ENCODE measurements at places on chromosomes 13 and 19.

GRCh38 chr13:92640936-92641335 lies 585.7 kb upstream of the GPC6 start:
- DNase-seq = no peak

DNA sequence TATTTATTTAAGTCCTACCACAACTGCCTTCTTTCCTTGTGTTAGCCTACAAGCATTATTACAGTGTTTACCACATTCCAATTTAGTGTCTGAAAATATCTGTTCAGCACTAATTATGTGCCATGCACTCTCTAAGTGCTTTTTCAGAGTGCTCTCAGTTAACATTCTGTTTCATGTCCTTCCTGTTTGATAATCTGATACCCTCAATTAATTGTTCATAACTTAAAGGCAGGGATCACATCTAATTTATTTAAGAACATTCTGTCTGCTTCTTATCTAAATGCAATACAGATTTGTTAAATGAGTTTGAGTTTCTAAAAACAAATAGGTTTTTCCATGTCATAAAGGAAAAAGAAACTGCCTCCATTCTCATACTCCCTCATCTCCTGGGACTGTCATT lies 649.6 kb upstream of the ATXN8OS start:
- no peak for DNase-seq

DNA sequence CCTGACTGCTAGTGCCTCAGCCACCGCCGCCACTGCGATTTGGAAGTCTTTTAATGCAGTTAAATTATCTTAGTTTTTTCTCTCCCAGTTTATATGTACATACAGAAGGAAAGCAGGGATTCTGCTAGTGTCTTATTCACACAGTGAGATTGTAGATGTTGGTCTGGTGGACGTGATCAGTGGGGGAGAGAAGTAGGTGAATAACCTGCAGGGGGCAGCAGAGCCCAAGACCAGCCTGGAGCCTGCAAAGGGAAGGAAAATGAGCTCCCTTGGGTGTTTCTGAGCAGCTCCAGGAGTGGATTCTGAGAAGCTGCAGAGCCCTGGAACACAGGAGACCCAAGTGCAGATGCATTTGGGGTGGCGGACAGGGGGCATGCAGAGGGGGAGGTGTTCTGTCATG lies 26.3 kb downstream of the ZNF844 start:
- DNase-seq = peak; percentile 22

DNA sequence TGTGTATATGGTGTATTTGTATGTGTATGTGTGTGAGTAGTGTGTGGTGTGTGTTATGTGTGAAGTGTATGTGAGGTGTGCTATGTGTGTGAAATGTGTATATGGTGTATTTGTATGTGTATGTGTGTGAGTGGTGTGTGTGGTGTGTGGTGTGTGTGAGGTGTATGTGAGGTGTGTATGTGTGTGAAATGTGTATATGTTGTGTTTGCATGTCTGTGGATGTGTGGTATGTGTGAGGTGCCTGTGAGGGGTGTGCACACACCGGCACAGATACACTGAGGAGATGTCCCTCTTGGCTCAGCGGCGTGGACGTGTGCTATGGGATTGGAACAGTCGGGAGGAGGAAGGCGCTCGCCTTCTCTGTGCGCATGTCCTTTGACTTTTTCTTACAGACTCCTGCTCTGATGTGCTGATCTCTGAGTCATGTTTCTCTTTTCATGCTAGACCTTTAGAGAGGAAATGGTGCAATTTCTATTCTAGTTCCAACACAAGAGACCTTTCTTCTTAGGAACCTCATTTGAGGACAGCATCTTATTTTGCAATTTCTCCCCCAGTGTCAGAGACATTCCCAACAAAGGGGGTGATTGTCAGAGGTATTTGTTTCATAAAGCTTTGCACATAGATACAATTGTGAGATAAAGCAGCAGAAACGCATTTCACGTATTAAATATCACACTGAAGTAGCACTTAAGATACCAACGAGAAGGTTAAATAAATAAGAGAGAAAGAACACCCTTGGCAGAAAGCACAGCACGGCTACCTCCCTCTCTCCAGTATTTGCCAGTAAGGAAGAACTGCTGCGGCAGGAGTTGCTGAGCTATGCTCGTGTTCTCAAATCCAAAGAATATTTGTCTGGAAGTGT lies 11.3 kb upstream of the TNFRSF19 start:
- no peak for DNase-seq

GRCh38 chr13:67299072-67299635 lies 69.0 kb upstream of the PCDH9 start:
- DNase-seq = no peak

DNA sequence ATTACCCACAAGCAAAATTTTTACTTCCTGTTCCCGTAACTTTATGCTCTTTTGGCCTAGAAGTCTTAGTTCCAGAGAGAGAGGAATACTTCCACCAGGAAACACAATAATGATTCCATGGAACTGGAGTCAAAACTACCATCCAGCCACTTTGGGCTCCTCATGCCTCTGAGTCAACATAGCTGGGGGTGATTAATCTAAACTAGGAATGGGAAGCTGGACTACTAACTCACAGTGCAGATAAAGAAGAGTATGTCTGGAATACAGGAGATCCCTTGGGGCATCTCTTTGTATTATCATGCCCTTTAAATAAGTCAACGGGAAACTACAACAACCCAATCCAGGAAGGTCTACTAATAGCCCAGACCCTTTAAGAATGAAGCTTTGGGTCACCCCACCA lies 8.9 kb upstream of the ELF1 start:
- no peak for DNase-seq

DNA sequence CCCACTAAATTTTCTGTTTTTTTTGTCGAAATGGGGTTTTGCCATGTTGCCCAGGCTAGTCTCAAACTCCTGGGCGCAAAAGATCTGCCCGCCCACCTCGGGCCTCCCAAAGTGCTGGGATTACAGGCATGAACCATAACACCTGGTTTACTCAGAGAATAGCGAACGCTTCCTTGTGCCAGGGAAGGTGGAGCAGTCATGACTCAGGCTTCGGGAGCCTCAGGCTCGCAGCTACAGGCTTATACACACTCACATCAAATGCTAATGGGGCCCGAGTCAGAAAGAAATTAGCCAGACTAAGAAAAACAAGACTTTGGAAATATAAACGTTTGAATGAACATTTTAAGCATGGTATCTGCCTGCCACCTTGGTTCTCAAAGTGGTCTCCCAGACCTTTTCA lies 11.0 kb upstream of the TPT1 start:
- DNase-seq = no peak

GRCh38 chr13:25249001-25249543 lies 38.2 kb downstream of the MTMR6 start:
- DNase-seq = no peak

- no peak for DNase-seq
These were observed 470.2 kb upstream of the PRR20A start for GRCh38 chr13:56670563-56670962.

- peak; percentile 49 for DNase-seq
These were observed 12.8 kb downstream of the FUT6 start for GRCh38 chr19:5826531-5827341.

DNA sequence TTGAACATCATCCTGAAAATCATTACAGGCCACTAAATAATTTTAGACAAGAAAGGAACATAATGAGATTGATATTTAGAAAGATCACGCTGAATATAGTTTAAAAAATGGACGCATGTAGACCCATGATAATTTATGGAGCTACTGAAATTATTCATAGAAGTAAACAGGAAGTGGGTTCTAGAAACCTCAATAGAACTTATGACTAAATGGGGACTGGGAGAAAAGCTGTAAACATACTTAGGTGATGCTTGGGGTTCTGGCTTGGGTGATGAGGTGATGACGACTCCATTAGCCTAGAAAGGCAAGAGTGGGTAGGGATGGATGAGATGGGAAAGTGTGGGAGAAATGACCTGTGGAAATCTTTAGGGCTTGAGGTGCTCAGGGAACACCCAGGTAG lies 484.0 kb downstream of the MYO16 start:
- no peak for DNase-seq

GRCh38 chr13:105346141-105346775 lies 1189.2 kb downstream of the EFNB2 start:
- no peak for DNase-seq

DNA sequence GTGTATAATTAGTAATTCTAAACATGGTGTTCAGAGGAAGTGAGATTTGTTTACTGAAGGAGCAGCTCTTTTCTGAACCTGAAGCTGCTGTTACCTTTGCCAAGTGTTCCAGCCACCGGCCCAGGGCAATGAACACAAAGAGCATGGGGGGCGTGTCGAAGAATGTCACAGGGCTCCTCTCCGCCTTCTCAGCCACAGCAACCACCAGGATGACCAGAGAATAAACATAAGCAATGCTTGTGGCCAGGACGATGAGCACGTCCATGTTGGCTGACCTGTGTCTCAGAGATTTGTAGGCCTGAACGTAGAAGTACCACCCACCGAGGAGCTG lies 53.1 kb downstream of the ATP7B start:
- no peak for DNase-seq

DNA sequence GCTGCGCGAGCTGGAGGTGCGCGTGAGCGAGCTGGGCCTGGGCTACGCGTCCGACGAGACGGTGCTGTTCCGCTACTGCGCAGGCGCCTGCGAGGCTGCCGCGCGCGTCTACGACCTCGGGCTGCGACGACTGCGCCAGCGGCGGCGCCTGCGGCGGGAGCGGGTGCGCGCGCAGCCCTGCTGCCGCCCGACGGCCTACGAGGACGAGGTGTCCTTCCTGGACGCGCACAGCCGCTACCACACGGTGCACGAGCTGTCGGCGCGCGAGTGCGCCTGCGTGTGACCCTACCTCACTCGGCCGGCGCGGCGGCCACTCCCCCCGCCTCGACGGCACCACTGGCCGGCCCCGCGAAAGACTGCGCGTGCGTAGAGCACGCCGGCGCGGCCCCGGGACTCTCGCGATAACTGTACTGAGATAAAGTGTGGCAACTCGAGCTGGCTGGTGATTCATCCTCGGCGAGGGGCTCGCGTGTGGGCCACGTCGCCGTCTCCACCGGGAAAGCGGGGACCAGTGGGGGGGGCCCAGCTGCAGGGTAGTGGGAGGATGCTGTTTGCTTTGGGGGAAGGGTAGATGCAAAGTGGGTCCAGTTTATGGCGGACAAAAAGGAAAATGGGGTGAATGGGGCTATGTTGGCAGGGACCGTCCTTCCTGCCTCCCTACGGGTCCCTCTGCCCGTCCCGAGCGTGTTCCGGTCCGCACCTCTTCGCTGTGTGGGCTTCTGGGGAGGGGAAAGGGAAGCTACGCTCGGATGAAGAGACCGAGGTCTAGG lies 11.4 kb downstream of the FUT6 start:
- peak; percentile 81 for DNase-seq

DNA sequence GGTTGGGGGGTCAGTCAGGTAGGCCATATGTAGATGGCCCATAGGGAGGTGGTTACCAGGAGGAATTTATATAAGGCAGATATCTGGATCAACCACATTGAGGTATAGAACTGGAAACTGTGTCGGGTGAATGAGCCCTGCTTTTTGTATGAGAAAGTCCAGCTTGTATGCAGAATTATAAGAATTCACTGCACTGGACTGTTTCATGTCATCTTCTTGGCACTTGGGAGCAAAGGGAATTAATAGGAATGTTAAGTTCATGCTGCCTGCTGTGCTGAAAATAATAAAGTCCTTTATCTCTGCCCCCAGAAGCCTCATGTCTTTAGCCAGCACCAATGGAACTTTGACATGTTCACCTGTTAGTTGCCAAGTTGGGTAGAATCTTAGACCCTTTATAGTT lies 12.3 kb downstream of the BORA start:
- DNase-seq = no peak

- no peak for DNase-seq
These were observed 12.4 kb downstream of the NRTN start for GRCh38 chr19:5817218-5817617.

- no peak for DNase-seq
These were observed 910.8 kb upstream of the MIR17HG start for GRCh38 chr13:90436697-90437096.

- DNase-seq = no peak
These were observed 16.2 kb downstream of the TMTC4 start for GRCh38 chr13:100658363-100658762.

- no peak for DNase-seq
These were observed 389.4 kb downstream of the RFC3 start for GRCh38 chr13:34207334-34207733.

All from breast epithelium (tissue), 4 donors.